Fibroblast of the aortic adventitia (primary cell): ENCODE measurements at places on chromosomes 13 and 19. TPM values are rescaled to one million over a fixed set of nuclear protein-coding genes. Genes with fewer than 3 reads are reported as not detected.

The PCP2 gene
- total RNA-seq: not detected in 2 replicates

GRCh38 chr13:106145997-106146864 lies 389.2 kb downstream of the EFNB2 start:
- no peak for DNase-seq

The GADD45B gene
- total RNA-seq: 14.3 and 14.8 TPM in 2 replicates

DNA sequence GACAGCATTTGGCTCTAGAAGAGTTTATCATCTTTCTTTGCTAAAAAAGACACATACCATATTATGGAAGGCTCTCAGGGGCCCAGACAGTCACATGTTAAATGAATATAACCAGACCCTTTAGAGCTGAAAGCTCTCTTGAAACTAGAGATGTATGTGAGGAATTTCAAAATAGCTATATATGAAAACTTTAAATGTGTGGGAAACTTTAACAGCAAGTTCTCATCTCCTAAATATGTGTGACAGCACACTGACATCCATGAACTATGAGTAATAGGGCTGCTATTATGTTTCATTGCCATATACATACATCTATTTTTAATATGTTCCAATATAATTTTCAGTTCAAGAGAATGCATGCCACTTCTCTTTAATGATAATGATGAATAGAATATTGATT lies 509.5 kb downstream of the GPC6 start:
- DNase-seq: peak; percentile 37

The FAM216B gene
- 0.25 TPM in 1 of 2 replicates, not detected in the other for total RNA-seq

- DNase-seq: no peak
Measured at GRCh38 chr13:49814551-49815270, 22.2 kb upstream of the KPNA3 start.

The NCCRP1 gene
- total RNA-seq: not detected in 2 replicates

DNA sequence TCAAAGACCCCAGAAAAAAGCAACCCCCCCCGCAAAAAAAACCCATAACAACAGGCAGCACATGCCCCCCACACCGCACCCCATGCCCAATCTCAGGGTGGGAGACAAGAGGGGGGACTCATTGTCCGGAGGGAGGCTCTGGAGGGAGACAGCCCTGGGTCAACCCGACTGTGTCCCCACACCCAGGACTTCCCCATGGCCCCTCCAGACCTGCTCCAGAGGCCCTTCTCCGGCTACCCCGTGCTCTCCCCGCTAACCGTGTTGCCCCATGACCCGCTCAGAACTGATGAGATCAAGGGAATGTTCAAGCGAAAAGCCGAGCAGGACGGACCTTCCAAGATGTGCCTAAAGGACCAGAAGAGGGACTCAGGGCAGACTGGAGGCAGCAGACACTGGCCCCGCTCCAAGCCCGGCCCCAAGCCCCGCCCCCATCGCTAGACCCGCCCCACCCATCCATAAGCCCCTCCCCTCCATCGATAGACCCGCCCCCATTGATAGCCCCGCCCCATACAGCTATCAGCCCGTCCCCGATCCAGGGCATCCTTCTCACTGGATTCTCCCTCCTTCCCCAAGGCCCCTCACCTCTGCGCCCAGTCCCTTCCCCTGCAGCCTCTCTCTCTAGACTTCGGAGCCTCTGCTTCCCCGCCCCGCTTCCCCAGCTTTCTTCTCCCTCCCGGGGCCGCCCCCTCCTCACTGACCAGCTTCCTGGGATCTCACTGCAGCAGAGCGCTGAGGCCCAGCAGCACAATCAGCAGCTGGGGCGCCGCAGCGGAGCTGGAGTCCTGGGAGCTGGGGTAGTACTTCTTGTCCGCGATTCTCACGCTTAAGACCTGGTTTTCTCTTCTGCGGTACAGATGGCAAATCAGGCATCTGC lies 2.2 kb downstream of the BST2 start:
- no peak for DNase-seq

The MUC16 gene
- not detected in 2 replicates for total RNA-seq

The RAP2A gene
- total RNA-seq: 18.3 and 29.0 TPM in 2 replicates

The MEF2B gene
- total RNA-seq: 0.27 TPM in 1 of 2 replicates, not detected in the other

DNA sequence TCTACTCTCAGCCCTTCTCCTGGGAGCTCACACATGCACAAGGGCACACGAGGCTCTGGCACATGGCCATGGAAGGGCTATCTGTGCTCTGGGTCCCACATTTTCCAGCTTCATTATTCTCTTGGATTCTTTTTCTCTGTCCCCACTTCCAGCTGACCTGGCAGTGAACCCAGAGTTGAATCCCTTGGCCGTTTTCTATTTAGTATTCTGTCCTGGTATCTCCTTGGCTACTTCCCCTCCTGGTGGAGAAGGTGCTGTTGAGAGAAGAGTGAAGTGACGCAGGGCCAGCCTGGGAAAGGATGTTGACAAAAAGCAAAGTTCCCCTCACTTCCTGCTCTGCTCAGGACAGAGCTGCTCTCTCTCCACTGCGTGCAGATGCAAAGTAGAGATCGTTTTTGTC lies 303.1 kb downstream of the IRS2 start:
- no peak for DNase-seq

The USHBP1 gene
- total RNA-seq: not detected in 2 replicates

- no peak for DNase-seq
Measured at GRCh38 chr19:18802354-18802753, 11.2 kb upstream of the COMP start.

- no peak for DNase-seq
Measured at GRCh38 chr13:48485432-48485831, 47.4 kb downstream of the RCBTB2 start.

GRCh38 chr19:566403-566802 lies 6.0 kb upstream of the BSG start:
- DNase-seq: peak; percentile 93

GRCh38 chr19:31863122-31863521 lies 482.3 kb upstream of the ZNF507 start:
- DNase-seq: no peak

The KLK12 gene
- not detected in 2 replicates for total RNA-seq

DNA sequence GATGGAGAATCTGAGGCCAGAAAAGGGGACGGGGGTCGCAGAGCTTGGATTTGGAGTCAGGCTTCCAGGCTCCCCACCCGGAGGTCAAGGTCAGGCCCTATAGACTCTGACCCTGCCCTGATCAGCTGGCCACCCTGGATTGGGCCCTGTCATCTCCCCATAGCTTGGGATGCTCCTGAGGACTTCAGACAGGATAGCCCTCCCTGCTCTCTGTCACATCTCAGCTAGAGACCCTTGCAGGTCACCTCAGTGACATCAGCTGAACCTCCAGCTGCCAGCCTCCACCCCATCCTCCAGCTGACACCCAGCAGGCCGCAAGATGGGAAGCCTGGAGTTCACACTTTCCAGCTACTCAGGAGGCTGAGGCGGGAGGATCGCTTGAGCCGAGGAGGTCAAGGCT lies 2.8 kb upstream of the TPM4 start:
- DNase-seq: no peak

- no peak for DNase-seq
Measured at GRCh38 chr19:32519023-32519422, 62.0 kb upstream of the PDCD5 start.

The SHISA7 gene
- not detected in 2 replicates for total RNA-seq

DNA sequence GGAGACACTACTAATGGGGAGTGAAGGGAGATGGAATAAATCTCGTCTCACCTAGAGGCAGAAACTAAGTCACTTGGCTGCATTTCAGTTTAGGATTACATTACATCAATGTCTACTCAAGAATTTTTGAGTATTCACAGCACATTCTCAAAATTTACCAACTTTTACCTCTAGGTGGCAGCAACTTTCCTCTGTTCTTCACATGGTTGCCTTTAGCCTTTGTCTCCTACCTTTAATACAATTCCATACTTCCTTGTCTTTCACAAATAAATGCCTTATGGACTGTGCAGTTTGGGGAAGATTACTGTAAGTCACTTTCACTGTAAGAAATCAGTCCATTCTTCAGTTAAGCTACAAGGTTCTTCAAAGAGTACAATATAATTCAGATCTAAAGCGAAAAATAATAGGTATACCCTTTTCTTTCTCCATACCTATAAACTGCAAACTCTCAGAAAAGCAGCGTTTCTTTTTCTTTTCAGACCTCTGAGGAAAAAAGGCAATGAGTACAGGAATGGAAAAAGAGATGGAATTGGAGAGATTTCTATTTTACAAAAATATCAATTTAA lies 379.4 kb downstream of the KLF12 start:
- peak; percentile 79 for DNase-seq

DNA sequence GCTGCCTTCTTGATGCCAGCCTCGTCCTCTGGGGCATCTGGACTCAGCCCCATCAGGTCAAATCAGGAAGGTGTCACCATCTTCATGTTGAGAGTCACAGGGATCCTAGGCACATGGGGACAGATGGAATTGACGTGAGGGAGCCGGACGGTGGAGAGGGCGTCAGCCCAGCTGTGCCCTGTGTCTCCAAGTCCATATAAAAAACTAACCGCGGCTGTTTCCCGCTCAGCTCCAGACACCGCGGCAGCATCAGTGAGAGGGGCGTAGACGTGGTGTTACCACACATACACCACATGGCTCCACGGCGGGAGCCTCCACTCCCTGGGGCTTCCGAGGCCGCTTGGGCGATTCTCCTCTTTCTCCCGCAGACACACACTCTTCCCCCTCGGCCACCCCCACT lies 5.6 kb upstream of the PRR36 start:
- no peak for DNase-seq

DNA sequence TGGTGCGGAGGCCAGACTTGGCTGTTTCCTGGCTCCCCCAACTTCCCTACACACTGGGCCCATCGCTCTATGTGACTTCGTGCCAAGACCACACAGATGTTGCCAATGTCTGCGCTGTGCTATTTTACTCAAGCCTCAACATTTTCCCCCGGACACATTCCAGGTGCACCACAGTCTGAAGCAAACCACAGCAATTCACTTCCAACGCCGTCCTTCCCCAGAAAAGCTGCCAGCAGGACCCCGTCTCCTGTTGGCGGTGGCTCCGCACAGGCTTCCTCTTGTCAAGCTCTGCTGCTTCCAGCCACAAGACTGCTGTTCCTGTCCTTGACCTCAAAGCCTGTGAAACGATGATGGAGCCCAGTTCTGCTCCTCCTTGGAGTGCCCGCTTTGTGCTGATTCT lies 100.7 kb downstream of the CRYL1 start:
- DNase-seq: peak; percentile 33

The SULT2B1 gene
- total RNA-seq: not detected in 2 replicates

The CGB5 gene
- not detected in 2 replicates for total RNA-seq

DNA sequence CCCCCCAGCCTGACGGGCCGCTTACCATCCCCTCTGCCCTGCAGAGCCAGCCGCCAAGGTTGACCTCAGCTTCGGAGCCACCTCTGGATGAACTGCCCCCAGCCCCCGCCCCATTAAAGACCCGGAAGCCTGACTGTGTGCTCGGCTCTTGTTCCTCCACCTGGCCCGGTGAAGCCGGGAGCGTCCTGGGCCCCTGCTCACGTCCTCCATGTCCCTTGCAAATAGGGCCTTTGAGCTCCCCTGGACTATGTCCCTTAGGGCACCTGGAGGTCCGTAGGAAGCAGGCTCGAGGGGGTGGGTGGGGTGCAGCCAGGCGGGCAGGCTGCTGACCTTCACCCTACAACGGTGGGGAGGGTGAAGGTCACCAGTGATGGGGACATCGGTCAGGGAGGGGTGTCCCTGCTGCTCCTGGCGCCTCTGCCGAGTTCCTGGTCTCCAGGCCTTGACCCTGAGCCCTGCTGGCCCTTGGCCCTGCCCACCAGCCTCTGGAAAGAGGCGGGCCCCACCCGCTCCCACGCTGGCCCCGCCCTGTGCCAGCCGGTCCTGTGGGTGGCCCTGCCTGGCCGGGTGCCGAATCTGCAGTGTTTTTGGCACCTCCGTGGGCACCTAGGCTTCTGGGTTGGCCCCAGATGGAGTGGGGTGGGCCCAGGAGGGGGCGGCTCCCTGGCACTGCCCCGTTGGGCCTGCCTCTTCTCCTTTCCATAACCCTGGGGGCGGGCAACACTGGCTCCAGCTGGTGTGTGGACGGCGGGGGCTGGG lies 3.3 kb downstream of the ATP5F1D start:
- no peak for DNase-seq

The SIGLEC12 gene
- total RNA-seq: not detected in 2 replicates

The FPR3 gene
- total RNA-seq: not detected in 2 replicates
